ENCODE measurements at places on chromosomes 6 and 20. TPM values are rescaled to one million over a fixed set of nuclear protein-coding genes. Genes with fewer than 3 reads are reported as not detected.

LZTS3 gene
- polyA plus RNA-seq = 11.2 TPM

DNA sequence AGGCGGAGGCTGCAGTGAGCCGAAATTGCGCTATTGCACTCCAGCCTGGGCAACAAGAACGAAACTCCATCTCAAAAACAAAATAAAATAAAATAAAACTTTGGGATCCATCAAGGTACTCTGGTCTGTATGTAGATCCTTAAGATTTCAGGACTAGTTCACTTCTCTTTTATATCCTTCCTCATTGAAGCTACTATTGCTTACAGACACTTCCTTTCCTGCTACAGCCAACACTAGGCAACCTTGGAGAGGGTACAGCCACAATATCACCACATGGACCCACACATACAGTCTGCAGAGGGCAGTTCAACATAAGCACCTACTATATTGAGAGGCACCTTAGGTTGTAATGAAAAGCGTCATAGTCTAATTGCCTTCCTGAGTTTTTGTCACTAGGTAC lies 113.3 kb downstream of the ATXN1 start:
- no peak for DNase-seq

DNA sequence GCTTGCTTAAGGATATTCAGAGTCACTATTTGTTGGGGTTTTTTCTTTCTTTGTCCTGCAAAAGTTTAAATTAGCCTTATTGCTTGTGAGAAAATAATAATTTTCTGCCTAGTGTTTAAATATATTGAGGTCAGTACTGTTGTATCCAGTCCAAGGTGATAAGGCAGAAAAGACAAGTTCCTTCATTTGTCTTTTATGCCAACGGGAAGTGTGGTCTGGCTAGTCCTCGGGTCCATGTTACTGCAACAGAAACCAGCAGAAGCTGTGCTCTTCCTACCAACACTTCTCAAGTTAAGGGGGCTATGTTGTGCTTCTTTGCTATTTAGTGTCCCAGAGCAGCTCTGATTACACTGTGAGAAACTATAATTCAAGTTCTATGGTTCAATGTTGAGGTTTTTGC lies 301.1 kb downstream of the TBC1D7 start:
- no peak for DNase-seq

GRCh38 chr6:90021711-90022110 lies 127.4 kb downstream of the GJA10 start:
- DNase-seq = no peak

LRRN4 gene
- 0.93 TPM for polyA plus RNA-seq

DNA sequence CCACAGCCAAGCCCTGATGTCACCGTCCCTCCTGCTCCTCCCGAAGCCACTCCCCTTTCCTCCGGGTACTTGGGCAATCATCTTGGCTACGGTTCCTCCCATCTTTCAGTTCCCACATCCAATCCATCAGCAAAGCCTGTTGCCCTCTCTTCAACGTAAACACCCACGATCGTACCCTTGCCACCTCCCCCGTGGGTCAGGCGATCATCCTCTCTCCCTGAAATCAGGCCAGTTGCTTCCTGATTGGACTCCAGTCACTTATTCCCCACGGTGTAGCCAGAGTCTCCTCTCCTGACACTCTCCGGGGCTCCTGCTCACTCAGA lies 44.5 kb downstream of the SULF2 start:
- DNase-seq = no peak

GRCh38 chr6:14036911-14037310 lies 80.7 kb upstream of the CD83 start:
- no peak for DNase-seq

DNA sequence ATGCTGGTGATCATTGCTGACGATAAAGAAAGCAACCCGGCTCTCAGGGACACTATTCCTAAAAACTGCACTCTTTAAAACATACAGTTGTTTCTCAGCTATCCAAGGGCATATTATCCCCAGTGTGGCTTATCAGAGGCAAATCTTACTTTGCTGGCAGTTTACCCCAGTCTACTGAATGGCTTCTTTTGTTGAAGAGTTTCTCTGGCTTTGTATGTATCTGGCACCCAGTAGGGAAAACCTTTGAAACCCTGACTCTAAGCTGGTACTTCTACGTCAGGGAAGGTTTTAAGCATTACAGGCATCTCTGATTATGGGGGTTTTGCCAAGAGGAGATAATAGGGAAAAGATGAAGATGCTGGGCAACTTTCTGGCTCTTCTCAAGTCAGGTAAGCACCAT lies 637.6 kb upstream of the CHD6 start:
- no peak for DNase-seq

GRCh38 chr20:40056171-40056570 lies 632.9 kb downstream of the MAFB start:
- DNase-seq = no peak

- DNase-seq = no peak
Measured at GRCh38 chr20:53157443-53158408, 185.6 kb downstream of the TSHZ2 start.

GRCh38 chr6:68252632-68253031 lies 382.4 kb upstream of the ADGRB3 start:
- DNase-seq = no peak

GRCh38 chr6:112886415-112886814 lies 539.3 kb downstream of the RFPL4B start:
- DNase-seq = no peak

GRCh38 chr20:54590856-54591255 lies 115.5 kb downstream of the DOK5 start:
- no peak for DNase-seq

- no peak for DNase-seq
Measured at GRCh38 chr6:3911614-3912336, 62.6 kb downstream of the FAM50B start.

DNA sequence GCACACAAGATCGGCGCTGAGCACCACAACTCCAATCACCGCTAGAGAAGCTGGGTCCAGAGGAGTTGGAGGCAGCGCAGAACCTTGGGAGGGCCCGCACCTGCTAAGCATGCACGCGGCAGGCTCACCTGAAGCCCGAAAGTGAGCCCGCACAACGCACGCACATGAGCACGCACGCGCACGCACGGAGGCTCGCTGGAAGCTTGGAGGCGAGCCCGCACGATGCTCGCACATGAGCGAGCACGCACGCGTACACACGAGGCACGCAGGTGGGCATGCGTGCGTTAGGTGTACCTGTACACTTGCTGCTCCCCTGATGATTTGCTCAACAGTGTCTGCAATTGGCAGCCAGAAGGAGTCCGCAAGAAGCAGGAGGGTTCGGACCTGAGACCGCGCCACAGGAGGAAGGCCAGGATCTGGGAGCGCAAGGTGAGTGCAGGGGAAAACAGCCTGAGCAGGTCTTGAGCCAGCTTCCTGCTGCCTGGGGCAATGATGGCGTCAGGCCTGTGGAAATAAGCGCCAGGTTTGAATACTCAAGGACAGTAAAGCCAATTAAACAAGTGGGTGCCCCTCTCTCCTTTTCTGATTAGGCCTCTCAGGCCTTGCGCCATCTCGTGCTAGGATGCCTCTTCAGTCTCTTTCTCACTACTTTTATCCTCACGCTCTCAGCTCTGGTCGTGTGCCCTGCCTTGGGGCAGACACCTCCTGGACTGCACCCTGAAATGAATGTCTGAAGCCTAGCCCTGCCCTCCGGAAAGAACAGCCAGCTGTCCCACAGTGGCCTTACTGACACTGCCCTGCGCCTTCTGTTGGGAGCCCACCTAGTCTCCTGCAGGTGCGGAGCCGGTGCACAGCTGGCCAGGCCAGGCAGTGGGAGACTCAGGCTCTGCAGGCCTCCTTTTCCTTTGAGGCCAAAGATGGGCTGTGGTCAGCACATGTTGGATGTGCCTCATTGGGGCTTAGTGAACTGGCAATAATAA lies 340.4 kb downstream of the CDC5L start:
- DNase-seq = no peak

FRS3 gene
- 6.3 TPM for polyA plus RNA-seq

DNA sequence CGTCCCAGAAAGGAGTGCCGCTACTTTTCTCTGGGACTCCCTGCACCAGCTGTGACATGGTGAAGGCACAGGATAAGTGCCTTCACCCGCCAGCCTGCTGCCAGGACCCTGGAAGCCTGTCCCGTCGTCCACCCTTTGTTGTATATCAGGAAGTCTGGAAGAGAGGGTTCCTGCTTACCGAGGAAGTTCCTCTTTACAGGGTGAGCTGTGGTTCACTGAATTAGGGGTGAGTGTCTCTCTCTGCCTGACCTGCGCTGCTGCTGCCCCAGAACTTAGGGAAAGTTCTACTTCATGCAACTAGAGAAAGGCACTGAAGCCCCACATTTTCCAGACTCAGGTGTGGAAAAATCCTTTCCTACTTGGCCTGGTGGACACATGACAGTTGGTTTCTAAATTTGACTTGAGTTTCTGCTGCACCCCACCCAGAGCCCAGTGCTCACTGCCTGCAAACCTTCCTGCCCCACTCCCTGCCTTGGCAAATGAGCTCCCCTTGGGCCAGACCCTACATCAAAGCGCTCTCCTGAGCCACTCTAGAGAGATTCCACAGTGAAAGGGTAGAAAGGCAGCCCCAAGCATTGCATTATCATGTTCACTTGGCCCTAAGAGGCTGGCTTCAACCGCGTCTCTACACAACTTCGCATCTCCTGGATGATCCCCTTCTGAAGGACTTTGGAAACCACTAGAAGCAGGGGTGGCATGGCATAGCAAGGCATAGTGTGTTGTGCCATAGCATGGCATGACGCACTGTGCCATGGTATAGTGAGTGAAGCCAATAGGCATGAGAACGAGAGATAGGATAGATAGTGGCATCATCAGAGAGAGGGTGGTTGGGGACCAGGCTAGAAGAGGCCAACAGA lies 215.8 kb upstream of the CDYL start:
- no peak for DNase-seq

DNA sequence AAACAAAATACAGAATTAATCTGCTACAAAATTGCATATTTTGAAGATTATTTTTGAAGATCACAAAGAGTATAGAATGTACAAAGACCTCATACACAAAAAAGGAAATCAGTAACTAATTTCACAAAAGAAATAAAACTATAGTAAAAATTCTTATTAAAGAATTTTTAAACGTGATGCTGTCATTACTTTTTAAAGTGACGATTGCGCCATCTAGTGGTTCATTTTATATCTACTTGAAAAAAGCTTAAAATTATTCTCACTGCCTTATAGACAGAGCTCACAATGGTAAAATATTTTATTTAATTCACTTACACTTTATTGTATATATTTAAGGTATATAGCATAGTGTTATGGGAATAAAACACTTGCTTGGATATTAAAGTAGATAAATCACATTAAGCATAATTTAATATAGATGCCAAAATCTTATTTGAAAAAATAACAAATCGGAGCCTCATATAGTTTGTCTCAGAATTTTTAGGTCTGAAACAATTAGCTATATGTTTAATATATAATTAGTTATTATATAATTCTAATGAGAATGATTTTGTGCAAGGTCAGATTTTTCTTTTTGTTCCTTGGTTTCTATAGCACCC lies 128.8 kb downstream of the PHF3 start:
- DNase-seq = peak; percentile 13

BTN1A1 gene
- polyA plus RNA-seq = 0.18 TPM

- DNase-seq = no peak
Measured at GRCh38 chr20:45359406-45360148, 3.4 kb upstream of the SYS1 start.

GRCh38 chr6:84768442-84769174 lies 4.2 kb upstream of the TBX18 start:
- DNase-seq = no peak

TAP1 gene
- polyA plus RNA-seq = 22.5 TPM

GRCh38 chr6:13331516-13332348 lies 3.4 kb upstream of the TBC1D7 start:
- DNase-seq = no peak

GRCh38 chr6:54525731-54526130 lies 217.5 kb downstream of the TINAG start:
- no peak for DNase-seq

DNA sequence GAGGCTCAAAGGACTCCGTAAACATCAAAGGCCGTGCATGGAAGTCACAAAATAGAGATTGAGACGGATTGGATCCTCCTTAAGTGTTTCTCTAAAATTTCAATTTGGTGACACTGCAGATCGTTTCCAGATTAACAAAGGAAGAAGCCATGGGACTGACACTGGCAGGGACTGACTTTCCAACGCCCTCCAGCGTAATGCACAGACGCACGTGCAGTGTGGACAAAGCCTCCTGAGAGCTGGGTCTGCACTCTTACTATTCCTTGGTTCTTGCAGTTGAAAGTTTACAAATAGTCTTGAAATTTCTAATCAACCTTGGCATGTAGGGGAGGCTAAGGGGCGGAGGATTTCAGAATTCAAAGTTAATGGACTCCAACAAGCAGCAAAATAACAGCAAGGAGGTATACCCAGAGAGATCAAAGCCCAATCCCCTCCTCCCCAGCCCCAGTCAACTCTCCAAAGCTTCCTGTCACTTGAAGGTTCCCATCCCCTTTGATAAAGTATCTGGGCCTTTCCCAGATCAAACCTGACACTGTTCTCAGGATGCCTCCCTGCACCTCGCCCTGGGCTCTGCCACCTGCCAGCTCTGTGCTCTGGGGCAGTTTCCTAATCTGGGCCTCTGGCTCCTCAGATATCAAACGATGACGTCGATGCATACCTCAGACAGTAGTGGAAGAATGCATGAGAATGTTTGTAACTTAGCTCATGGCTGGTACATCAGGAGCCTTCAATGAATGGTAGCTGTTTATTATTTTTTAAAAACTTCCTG lies 106.5 kb upstream of the TRAF3IP2 start:
- DNase-seq = no peak

- no peak for DNase-seq
Measured at GRCh38 chr6:163250116-163250515, 164.4 kb upstream of the QKI start.

- DNase-seq = no peak
Measured at GRCh38 chr6:161035182-161035980, 43.8 kb downstream of the MAP3K4 start.

GRCh38 chr6:124294574-124295200 lies 491.0 kb downstream of the NKAIN2 start:
- DNase-seq = no peak

- DNase-seq = no peak
Measured at GRCh38 chr6:166898910-166899309, 57.4 kb downstream of the RNASET2 start.
